ENCODE measurements at places on chromosomes 11 and 22.

- no peak for DNase-seq
Measured at GRCh38 chr22:22919041-22919440, 31.4 kb downstream of the IGLL5 start.

DNA sequence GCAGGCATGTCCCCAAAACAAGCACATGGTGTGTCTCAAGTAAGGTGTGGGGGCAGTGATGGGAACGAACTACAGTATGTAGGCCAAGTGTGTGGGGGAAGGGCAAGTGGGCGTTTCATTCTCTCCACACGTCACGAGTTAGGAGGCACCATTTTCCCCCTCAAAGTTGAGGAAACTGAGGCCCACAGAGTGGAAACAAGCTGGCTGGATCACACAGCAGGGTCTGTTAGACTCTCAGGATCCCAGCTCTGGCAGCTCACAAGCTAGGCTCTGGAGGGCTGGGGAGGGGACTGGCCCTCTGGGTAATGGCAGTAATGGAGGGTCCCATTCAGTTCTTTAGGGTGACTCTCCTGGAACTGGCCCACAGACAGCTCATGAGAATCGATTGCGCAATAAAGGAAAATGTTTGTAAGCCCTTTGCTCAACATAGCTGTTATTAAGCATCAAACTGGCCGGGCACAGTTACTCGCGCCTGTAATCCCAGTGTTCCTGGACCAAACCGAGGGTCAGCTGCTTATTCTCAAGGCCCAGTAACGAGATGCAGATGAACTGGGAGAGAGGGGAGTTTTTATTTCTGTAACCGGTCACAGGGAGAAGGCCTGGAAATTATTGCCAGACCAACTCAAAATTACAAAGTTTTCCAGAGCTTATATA, 24.1 kb upstream of the TUB start:
- DNase-seq, result no peak

DNA sequence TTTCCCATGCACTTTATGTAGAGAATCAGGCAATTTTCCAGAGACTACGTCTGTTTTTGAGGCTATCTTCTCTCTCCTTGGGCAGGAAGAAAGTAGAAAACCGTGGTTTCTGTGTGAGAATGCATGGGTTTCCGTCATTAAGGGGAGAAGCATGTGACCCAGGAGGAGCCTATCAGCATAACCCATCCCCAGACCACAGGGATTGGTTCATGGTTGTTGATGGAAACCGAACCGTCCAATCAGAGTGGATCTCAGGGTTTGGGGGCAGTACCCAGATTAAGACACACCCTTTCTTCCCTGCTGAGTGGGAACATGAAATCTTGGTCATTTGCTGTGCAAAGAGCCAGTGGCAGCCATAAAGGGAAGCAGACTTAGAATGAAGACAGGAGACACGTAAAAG, 517.8 kb downstream of the MN1 start:
- no peak for DNase-seq

- peak; percentile 53 for DNase-seq
Measured at GRCh38 chr11:71489311-71490043, 36.5 kb downstream of the NADSYN1 start.

- DNase-seq, result no peak
Measured at GRCh38 chr11:130244848-130245247, 69.9 kb downstream of the ZBTB44 start.

DNA sequence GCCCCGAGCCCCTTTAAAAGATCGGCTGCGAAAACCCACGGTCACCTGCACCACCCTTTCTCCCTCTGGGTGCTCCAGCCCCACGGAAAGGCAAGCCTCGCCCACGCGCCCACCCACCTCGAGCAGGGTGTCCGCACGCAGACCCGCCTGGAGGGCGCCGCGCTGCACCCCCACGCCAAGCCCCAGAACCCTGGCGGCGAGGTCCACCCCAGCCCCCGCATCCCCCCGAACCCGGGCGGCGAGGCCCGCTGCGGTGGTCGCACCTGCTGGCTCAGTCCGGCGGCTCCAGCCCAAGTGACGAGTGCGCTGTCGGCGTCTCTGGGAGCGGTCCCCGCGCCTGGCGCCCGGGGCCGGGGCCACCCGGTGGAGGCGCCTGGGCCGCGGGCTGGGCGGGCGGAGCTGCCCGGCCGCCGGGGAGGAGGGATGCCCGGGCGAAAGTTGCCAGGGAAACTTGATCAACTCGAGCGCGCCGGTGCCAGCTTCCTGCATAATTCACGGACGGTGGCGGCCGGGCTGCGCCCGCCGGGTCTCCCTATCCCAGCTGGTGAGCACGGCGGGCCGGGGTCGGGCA, 1.1 kb downstream of the SHANK2 start:
- DNase-seq, result no peak

DNA sequence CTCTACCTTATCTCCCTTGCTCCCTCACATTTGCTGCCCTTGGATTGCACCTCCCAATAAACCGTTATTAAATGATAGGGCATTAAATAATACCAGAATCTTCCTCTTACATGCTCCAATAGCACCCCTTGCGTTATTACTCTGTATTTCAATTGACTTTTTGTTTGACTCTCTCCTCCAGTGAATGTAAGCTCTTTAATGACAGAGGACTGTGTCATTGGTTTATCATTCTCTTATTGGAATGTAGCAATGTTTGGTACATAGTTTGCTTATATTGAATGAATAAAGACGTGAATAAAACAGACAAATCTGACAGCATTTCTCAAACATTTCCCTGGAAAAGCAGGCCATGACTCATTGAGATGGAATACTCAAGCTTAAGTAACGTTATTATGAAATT, 8.7 kb upstream of the MPEG1 start:
- no peak for DNase-seq

DNA sequence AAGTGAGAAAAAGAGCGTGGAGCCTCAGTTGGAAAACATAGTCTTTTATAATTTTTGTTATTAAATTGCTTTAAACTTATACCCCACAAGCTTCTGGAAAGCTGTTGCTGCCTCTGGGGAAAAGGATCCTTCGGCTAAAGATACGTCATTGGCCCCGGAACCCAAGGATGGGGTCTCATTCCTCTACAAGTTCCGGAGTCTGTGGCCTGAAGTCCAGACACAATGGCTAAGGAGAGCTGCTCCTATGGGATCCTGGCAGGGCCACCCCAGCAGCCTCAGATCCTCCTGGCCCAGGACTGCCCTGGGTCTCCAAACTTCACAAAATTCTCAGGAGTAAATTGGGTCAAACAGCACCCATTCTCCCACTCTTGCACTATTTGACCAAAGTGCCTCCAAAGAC, 5.9 kb downstream of the WT1 start:
- no peak for DNase-seq

GRCh38 chr11:33045551-33046255, 6.3 kb downstream of the TCP11L1 start:
- DNase-seq, result no peak

DNA sequence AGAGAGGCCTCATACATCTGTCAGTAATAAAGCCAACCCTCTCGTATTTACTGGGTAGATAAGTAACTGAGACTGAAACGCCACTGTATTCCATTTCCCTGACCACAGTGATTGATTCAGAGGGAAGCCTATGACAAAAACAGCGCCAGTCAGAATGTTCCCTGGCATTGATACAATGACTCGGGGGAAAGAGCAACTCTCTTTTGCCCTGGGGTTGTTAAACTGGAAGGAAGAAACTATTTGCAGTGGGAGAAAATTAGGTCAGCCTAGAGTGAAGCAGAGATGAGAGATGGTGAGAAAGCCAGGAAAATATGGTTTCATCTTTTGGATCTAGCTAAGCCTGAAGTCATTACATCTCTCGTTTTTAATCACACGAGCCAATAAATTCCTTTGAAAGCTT, 48.6 kb upstream of the RBFOX2 start:
- no peak for DNase-seq

- DNase-seq, result no peak
Measured at GRCh38 chr11:108902027-108902469, 237.2 kb downstream of the DDX10 start.

DNA sequence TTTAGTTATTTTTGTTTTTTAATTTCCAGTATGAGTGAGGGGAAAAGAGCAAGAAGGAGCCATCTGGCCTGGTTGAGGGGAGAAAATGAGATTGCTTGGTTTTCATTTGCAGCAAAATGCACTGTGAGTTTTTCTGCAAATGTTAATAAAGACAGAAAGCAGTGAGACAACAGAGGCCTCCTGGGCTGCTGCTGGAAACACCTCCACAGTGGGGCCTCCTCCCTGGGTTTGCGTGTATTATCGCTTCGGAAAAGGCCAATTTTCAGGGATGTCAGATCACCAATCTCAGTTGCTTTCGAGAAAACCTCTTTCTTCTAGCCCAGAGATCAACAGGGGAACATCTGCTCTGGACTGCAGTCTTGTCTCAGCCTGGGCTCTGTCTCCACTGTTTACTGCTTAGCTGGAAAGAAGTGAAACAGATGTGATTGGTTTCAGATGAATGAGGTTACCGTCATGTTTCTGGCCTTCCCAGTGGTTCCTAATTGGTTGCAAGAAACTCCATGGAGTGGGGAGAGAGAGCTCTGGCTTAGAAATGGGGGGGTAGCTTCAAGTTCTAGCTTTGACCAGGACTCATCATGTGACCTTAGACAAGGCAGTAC, 17.3 kb downstream of the TSPAN18 start:
- no peak for DNase-seq

DNA sequence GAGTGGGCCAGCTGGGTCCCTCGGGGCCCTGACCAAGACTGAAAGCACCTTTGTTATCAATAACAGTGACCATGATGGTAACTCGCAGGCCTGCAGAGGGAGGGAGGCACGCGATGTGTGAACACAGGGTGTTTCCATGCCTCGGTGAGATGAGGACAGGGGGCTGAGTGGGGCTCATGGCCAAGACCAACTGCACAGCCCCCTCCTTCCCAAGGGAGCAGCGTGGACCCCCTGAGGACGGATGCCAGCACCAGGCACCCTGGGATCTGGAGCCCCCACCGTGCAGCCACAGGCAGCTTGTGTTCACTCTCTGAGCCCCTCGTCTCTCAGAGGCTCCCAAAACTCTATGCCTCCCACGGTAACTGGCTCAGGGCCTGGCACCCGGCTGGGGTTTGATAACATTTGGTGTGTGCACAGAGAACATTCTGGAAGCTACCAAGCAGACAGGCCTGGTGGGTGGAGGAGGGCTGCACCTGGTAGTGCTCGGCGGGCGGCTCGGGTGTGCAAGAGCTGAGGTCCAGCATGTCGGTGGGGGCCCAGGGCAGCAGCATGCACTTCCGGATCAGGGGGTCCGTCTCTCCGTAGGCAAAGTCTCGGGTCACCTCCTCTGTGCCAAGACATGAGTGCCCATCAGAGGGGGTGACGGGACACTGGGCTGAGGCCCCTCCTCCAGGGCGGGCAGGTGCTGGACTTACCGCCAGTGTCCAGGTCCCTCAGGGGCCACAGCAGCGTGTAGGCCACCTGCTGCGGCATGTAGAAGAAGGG, 7.6 kb downstream of the TTLL12 start:
- no peak for DNase-seq

GRCh38 chr11:46270684-46271083, 6.8 kb upstream of the CREB3L1 start:
- no peak for DNase-seq

- no peak for DNase-seq
Measured at GRCh38 chr11:75024068-75024449, 35.3 kb downstream of the NEU3 start.

GRCh38 chr22:36235585-36235984, 3.7 kb downstream of the APOL2 start:
- DNase-seq, result no peak

DNA sequence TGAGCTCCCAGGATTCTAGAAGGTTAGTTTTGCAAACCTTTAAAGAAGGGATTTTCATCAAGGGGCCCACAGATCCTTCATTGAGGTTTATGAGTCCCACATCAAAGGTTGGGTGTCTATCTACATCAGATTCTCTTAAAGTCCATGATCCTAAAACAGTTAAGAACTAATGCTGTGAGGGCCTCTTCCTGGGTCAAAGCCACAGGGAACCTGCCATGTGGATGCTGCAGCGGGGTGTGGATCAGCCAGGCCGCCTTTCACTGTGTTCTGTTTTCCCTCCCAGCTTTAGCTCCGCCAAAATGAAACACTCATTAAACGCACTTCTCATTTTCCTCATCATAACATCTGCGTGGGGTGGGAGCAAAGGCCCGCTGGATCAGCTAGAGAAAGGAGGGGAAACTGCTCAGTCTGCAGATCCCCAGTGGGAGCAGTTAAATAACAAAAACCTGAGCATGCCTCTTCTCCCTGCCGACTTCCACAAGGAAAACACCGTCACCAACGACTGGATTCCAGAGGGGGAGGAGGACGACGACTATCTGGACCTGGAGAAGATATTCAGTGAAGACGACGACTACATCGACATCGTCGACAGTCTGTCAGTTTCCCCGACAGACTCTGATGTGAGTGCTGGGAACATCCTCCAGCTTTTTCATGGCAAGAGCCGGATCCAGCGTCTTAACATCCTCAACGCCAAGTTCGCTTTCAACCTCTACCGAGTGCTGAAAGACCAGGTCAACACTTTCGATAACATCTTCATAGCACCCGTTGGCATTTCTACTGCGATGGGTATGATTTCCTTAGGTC, 5.3 kb downstream of the SERPIND1 start:
- no peak for DNase-seq

DNA sequence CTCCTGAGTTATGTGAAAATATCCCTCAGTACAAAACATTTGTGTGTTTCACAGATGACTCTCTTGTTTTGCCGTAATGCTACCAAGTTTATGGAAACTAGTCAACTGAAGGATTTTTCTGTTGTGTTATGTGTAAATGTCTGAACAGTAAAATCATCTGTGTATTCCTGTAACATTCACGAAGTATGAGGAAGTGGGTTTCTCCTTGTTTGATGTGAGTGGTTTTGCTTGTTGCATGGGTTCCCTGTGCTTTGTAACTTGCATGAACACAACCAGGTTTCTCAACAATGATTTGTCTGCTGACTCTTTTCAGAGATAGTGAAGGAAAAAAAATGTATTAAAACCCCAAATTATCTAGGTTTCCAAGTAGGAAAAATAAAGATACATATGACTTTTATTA, 138.1 kb downstream of the PGR start:
- DNase-seq, result no peak

GRCh38 chr22:21818487-21819182, 48.8 kb downstream of the MAPK1 start:
- no peak for DNase-seq

GRCh38 chr11:19628018-19628417, 84.6 kb upstream of the NAV2 start:
- no peak for DNase-seq

GRCh38 chr22:36902143-36902926, 11.1 kb upstream of the CSF2RB start:
- DNase-seq, result no peak

All from stimulated activated CD4-positive, alpha-beta T cell treated with anti-CD3 and anti-CD28 coated beads, Interleukin-2, amount 100 ng/mL, for 48 hours (primary cell).